Hepatocyte (in vitro differentiated cells): ENCODE measurements at places on chromosomes 1 and 21. TPM values are rescaled to one million over a fixed set of nuclear protein-coding genes. Genes with fewer than 3 reads are reported as not detected.
A peak's percentile ranks its signal among the peaks of the same experiment; 100 is the strongest.

Gene CYYR1
- 6.2 and 7.6 TPM in 2 replicates for total RNA-seq

DNA sequence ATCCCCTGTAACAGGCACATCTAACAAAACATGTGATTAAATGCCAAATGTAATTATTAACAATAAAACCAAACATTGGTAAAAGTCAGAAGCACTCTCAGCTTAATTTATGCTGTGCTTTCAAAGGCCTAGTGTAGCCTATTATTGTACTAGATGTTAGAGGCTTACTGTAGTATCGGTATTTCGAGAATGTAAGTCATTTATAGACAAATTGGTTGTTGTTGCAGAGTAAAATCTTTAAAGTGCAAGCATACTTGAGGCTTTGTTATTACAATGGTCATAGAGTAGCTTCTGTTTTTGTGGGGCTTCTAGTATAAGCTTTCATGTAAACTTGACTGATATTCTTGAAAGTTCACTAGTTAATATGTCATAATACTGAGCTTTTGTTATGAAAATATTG lies 965.8 kb downstream of the PLA2G4A start:
- H3K4me1 ChIP-seq = no peaks in the 10 kb centered on the region
- H3K27me3 ChIP-seq = no peaks in the 10 kb centered on the region
- no peaks in the 10 kb centered on the region for H3K36me3 ChIP-seq
- no peak overlapping the region for H3K27ac ChIP-seq
- no peak overlapping the region for H3K4me3 ChIP-seq

DNA sequence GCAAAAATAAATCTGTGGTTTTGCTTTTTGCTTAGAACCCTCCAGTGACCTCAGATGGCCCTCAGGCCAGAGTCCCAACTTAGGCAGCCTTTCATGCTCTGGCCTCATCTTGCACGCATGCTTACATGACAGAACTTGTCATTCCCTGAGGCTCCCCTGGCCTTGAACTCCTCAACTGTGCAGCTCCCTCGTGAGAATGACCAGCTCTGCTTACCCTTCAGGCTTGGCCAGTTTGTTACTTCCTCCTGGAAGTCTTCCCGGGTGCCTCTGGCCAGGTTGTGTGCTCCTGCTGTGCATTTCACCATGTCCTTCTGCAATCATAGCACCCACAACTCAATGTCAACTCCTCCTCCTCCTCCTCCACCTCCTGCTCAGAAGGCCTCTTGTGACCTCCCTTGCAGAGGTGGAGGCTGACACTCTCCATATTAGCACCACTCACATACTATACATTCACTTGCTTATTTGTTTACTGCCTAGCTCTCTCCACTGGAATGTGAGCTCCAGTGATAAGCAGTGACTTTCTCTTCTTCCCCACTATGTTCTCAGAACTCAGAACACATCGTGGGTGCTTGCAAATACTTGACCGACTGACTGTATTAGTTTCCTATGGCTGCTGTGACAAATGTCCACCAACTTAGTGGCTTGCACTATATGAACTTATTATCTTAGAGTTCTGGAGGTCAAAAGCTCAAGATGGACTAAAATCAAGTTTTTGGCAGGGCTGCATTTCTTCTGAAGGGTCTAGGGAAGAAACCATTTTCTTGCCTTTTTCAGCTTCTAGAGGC lies 41.9 kb downstream of the RCSD1 start:
- no peaks in the 10 kb centered on the region for H3K27me3 ChIP-seq
- no peak for DNase-seq
- H3K4me3 ChIP-seq = no peak overlapping the region
- H3K4me1 ChIP-seq = no peaks in the 10 kb centered on the region
- H3K36me3 ChIP-seq = no peaks in the 10 kb centered on the region

DNA sequence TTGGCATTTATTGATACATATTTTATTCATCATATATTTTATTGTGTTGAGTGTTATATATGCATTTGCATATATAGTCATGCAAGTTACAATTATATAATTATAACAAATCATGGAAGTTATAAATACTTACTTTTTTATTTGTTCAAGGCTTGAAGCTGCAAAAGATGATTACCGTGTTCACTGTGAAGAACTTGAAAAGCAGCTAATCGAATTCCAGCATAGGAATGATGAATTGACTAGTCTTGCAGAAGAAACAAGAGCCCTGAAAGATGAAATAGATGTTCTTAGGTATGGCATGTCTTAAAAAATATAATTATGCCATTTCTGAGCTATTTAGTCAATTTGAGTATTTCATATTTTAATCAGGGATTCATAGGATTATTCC lies 32.1 kb downstream of the HOOK1 start:
- no peak overlapping the region for H3K4me3 ChIP-seq
- H3K4me1 ChIP-seq = no peaks in the 10 kb centered on the region
- DNase-seq = no peak
- no peaks in the 10 kb centered on the region for H3K36me3 ChIP-seq
- H3K27ac ChIP-seq = no peak overlapping the region
- H3K27me3 ChIP-seq = no peaks in the 10 kb centered on the region

- no peaks in the 10 kb centered on the region for H3K4me1 ChIP-seq
- DNase-seq = no peak
- H3K4me3 ChIP-seq = no peak overlapping the region
- H3K27ac ChIP-seq = no peak overlapping the region
Observed at GRCh38 chr1:14553711-14554110, 44.8 kb upstream of the KAZN start.

GRCh38 chr1:228415853-228416216 lies 826 bp downstream of the TRIM17 start:
- H3K4me3 ChIP-seq = peak overlapping the region; percentile 78
- H3K4me1 ChIP-seq = peaks cover 20% of the 10 kb centered on the region
- no peak overlapping the region for H3K27ac ChIP-seq
- H3K36me3 ChIP-seq = no peaks in the 10 kb centered on the region

Gene NADK
- 46.9 and 67.5 TPM in 2 replicates for total RNA-seq

DNA sequence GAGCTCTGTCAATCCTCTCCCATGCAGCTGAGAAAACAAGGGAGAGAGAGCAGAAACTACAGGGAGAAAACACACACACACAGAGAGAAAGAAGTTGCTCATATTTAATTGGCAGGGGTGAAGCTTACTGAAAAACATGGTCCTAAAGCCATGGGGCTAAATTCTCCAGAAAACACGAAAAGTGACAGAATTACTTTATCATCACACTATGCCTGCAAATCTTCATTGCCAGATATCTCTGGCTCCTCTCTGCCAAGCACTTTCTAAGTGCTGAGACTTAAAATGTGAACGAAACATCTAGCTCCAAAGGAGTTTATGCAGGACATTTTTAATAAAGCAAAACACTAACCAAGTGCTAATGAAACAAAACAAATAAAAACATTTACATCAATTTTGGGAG lies 134.1 kb downstream of the DAB1 start:
- H3K4me3 ChIP-seq = no peak overlapping the region
- H3K4me1 ChIP-seq = no peaks in the 10 kb centered on the region
- no peaks in the 10 kb centered on the region for H3K27me3 ChIP-seq
- H3K27ac ChIP-seq = no peak overlapping the region
- H3K36me3 ChIP-seq = no peaks in the 10 kb centered on the region

Gene PPCS
- total RNA-seq = 79.0 and 86.3 TPM in 2 replicates

DNA sequence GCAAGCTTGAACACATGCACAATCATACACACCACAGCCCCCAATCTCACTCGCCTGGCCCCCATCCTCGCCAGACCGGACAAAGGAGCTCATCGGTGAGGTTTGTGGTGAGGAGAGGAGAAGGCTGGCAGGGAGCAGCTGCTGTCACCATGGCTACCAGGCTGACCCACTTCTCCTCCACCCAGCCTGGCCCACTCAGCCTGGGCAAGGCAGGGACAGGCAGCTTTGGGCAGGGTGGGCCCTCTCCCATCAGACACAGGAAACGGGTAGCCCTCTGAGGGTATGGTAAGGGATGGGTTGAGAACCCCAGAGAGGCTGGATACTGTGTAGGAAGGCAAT lies 15.9 kb downstream of the RIMS3 start:
- no peaks in the 10 kb centered on the region for H3K36me3 ChIP-seq
- no peak overlapping the region for H3K4me3 ChIP-seq
- no peaks in the 10 kb centered on the region for H3K4me1 ChIP-seq
